ENCODE measurements at places on chromosomes 1 and 21. TPM values are rescaled to one million over a fixed set of nuclear protein-coding genes. Genes with fewer than 3 reads are reported as not detected.

GRCh38 chr1:26067432-26067911 is at the start of gene TRIM63:
Gene TRIM63, minus strand, starts transcription at chr1:26067630. Its CDS starts 136 bp downstream, at chr1:26067494.
- no peak within 1 kb of the TSS for H3K27ac ChIP-seq
- no peak within 1 kb of the TSS for H3K4me3 ChIP-seq
- no peaks in the 10 kb centered on the region for H3K27me3 ChIP-seq

Gene VCAM1
- total RNA-seq = 25.7 TPM

Gene MRPL20
- 145 TPM for total RNA-seq

Gene STUM
- 7.6 TPM for total RNA-seq
